Regular cardiac myocyte (primary cell): ENCODE measurements at places on chromosomes 4 and X. TPM values are rescaled to one million over a fixed set of nuclear protein-coding genes. Genes with fewer than 3 reads are reported as not detected.

MAGEA4 gene
- not detected in 2 replicates for total RNA-seq

HSPA4L gene
- 15.7 and 21.7 TPM in 2 replicates for total RNA-seq

FMR1NB gene
- not detected in 2 replicates for total RNA-seq

ASB11 gene
- not detected in 2 replicates for total RNA-seq

SPANXB1 gene
- not detected in 2 replicates for total RNA-seq

TNMD gene
- not detected in 2 replicates for total RNA-seq

AMTN gene
- not detected in 2 replicates for total RNA-seq

TEX13B gene
- total RNA-seq = not detected in 2 replicates
